ENCODE measurements at places on chromosomes 3 and 15.
A peak's percentile ranks its signal among the peaks of the same experiment; 100 is the strongest.

GRCh38 chr3:48092270-48092669 lies 76.1 kb upstream of the MAP4 start:
- DNase-seq: no peak

GRCh38 chr3:123597561-123597960 lies 12.7 kb upstream of the HACD2 start:
- DNase-seq: no peak

GRCh38 chr15:57384816-57385215 lies 8.5 kb downstream of the CGNL1 start:
- no peak for DNase-seq

- no peak for DNase-seq
Observed at GRCh38 chr15:56460947-56461346, 4.0 kb downstream of the MNS1 start.

DNA sequence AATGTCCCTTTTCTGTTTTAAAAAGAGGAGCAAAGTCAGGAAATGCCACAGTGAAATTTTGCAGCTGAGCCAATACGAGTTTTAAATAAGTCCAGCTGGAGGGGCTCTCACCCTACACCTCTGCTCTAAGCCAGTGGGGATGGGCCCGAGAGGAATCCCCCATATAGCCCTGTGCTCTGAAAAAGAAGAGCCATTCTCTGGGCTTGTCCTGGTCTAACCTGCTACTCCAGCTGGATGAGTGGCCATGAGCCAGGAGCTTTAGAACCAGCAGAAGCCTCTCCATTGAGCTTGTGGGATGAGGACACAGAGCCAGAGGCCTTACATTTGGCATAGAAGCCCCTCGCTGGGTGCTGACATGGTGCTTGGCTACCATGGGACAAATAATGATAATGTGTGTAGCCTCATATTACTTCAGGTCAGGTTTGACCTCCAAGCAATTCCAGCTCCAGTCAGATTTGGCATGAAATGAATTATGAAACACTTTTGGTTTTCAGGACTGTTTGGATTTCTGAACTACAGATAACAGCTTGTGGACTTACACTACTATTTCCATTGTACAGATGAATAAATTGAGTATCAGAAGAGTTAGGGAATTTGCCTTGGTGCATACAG lies 172.4 kb downstream of the CHST2 start:
- no peak for DNase-seq

- DNase-seq: peak; percentile 67
Observed at GRCh38 chr15:64858021-64858575, 16.4 kb downstream of the PLEKHO2 start.

DNA sequence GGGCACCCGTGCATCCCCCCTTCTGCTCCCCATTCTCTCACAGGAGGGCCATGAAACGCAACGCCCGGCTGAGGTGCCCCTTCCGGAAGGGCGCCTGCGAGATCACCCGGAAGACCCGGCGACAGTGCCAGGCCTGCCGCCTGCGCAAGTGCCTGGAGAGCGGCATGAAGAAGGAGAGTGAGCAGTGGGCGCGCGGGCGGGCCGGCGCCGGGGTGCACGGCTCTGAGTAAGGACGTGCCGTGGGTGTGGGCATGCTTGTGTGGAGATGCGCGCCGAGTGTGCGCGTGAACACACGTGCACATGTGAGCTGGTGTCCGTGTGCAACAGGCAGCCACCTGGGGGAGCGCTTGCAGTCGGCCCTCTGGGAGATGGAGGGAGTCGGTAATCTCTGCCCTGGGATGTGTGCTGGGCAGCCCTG lies 28.1 kb downstream of the NR1I2 start:
- peak; percentile 81 for DNase-seq

GRCh38 chr15:101723171-101723873 lies 951 bp downstream of the TARS3 start:
- peak; percentile 37 for DNase-seq

- no peak for DNase-seq
Observed at GRCh38 chr3:66858656-66859381, 139.3 kb upstream of the KBTBD8 start.

GRCh38 chr3:141412936-141413354 lies 44.6 kb downstream of the ZBTB38 start:
- peak; percentile 24 for DNase-seq

DNA sequence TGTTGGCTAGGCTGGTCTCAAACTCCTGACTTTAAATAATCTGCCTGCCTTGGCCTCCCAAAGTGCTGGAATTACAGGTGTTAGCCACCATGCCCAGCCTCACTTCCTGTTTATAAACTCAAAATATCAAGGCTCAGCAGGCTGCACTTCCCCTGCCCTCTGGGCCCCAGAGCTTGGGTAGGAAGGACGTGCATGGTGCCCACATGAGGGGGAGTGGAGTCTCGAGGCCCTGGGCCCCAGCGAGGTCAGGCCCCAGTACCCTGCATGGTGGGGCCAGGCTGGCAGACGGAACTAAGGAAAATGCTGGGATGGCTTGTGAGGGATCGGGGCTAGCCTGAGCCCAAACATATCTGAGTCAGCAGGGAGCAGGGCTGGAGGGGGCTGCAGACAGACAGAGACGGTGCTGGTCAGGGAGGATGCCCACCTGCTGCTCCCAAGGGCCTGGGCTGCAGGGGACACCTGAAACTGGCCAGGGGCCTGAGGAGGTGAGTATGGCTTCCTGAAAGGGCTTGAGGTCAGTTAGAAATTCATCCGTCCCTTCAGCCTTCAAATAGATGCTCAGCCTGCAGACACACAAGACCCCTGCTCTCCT lies 5.1 kb downstream of the SPTBN5 start:
- no peak for DNase-seq
